ENCODE measurements at places on chromosomes 16 and 17.

DNA sequence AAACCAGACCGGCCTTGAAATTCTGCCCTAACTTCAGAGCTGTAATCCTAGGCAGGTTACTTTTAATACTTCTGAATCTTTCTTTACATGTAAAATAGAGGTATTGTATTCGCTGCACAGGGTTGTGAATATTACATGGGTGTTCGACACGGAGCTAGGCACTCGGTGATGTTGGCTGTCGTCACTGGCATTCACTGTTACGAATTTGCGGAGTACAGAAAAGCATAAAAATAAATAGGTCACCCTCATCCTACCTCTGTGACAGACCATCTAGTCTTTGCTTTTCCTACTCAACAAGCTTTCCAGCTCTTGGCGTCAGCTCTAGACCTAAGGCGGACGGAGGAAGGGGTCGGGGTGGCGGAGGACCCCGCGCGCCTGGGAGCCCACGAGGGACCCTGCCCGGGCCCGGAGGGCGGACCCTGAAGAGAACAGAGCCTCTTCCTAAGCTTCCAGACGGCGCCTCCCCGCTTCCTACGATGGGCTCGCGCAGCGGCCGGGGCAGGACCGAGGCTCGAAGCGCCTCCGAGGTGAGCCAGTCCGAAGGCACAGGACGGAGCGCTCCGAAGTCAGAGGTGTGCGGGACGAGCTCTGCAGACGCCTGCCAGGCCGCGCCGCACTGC lies 879 bp upstream of the SPG7 start:
- no peak for DNase-seq

DNA sequence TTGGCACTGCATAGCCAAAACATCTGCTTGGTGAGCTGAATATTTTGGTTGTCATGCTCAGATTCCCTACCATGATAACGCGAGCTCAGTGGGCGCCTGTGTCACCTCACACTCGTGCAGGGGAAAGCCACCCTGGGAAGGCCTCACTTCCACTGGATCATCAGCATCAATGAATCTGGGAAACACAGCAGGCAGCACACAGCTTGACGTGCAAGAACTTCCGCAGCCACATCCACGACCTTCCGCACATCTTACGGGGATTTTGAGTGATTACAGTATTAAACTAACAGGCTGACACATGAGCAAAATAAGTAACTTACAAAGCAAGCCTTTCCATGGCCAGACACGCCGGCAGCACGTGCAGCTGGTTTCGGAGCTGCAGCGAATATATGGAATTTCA lies 54.7 kb upstream of the FOXF1 start:
- DNase-seq = no peak

GRCh38 chr17:78557598-78558039 lies 19.6 kb downstream of the DNAH17 start:
- no peak for DNase-seq

GRCh38 chr16:2859686-2860265 lies 1.8 kb upstream of the PRSS22 start:
- no peak for DNase-seq

- DNase-seq = no peak
Observed at GRCh38 chr17:19573075-19573474, 39.4 kb downstream of the SLC47A1 start.
